ENCODE measurements at places on chromosomes 13 and 19.

GRCh38 chr19:6767357-6768235, at the start of gene SH2D3A:
Gene SH2D3A (minus strand): TSS chr19:6767435. CDS start chr19:6763748, 3,687 bp downstream.
- DNase-seq, result peak; percentile 91

GRCh38 chr13:67635754-67636153, 405.6 kb upstream of the PCDH9 start:
- no peak for DNase-seq

DNA sequence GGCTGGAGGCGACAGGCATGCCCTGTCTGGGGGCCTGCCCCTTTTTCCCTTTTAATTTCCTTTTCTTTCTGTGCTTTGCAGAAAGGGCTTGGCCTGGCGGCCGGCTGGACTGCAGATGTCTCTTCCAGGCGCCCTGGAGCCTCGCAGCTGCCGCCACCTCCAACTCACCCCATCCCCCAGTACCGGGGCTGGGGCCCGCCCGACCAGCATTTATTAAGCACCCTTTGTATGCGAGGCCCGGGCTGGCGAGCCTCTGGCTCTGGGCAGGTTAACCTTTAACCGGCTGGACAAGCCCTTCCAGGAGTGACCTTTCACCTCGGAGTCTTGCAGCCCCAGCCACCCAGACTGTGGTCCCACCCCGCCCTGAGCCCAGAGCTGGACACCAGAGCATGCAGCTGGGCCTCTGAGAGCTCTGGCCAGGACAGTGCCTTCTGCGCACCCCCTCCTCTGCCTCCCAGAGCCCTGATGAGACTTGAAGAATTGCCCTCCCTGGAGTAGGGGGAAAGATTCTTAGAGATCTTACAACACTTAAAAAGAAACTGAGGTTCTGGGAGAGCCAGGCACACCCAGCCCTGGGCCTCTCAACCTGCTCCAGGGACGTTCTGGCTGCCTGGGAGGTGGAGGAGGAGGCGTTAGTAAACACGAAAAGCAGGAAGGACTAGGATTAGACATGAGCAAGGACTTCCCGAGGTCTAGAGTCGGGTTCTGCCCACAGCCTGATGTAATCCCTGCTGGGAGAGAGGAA, 1.1 kb upstream of the NR2F6 start:
- no peak for DNase-seq

DNA sequence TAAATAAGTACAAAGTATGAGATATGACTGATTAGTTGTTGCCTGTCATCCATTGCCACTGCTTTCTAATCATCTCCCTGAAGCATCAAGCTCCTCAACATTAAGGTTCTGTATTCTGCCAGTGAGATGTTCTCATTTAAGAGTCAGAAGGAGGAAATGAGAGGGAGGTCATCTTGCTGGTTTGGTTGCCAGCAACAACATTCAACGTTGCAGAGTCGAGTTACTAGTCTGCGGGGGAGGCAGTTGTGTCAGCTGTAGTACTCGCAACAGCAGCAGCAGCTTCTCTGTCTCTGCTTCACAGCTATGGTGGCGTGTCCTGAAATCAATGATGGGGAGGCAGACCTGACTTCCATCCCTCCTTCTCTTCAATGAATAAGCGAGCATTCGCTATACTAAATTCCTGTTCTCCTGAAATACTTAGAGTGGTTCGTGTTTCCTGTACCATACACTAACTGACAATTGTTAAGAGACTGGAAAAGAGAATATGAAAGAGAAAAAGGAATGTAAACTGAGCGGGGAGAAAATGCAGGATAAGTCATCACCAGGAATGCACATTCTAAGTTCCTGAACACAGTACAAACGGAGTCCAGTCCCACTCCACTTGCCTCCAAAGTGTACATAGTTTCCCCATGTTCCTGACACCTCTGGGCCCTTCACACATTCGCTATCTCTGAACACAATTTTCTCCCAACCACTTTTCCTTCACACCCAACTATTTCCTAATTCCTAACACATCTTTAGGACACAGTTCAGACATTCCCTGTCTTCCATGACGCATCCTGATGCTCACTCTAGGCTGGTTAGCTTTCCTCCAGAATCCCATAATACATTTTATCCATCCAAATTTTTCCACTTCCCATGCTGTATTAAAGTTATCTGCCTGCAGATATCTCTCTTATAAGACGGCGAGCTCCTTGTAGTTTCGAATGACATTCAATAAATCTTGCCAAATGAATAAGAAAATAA, 263.0 kb downstream of the KLF12 start:
- no peak for DNase-seq

DNA sequence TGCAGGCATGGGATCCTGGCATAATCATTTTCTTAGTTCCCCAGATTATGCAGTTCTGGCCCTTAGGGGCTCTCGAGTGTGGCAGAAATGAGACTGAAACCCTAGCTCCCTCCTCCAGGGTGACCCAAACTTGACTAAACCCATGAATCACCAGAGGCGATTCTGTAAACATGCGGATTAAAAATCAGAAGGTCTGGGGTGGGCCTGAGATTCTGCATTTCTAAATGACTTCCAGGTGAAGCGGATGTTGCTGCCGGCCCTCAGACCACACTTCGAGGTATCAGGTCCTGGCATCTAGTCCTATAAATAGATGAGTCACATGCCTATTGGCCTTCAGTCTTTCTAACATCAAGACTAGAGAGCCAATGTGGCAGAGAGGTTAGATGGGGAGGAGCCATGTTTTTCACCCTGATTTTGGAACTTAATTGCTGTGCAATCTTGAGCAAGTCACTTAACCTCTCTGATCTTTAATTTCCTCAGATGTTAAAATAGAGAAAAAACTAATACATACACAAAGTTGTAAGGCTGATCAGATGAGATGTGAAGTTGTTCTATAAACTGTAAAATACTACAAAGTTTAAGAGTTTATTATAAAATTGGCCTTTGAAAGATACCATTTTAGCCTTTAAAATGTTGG, 431.2 kb downstream of the FOXO1 start:
- no peak for DNase-seq

DNA sequence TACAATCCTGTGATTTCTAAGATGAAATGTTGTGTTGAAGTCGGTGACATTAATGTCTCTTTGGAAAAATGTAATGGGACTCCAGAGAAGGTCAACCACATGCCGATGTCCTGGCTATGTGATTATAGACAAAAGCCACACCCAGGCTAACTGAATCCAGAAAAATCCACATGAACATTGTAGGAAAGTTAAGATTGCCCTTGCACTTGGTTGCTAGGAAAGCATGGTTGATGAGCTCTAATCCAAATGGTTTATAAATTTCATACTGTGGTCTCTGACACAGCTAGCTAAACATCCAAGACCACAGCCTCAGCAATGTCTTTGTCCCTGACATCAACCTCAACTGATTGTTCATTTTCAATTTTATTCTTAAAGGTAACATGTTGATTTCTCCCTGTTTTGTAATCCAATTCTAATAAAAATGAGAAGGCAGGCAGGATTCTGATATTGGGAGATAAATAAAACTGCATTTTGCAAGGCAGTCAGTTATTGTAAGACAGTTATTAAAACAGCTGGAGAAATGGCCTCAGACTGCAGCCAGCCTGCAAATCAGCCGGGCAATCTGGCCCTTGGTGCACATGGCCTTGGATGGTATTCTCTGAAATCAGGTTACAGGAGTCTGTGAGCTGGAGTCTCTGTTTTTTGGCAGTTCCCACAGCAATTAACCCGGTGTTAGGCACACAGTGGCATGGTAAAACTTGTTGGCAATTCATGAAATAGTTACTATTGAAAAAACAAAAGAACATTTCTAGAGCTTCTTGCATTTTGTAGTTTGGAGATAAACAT, 93.9 kb downstream of the STARD13 start:
- DNase-seq, result no peak

GRCh38 chr19:408441-408901, 476 bp downstream of the C2CD4C start:
- DNase-seq, result no peak

DNA sequence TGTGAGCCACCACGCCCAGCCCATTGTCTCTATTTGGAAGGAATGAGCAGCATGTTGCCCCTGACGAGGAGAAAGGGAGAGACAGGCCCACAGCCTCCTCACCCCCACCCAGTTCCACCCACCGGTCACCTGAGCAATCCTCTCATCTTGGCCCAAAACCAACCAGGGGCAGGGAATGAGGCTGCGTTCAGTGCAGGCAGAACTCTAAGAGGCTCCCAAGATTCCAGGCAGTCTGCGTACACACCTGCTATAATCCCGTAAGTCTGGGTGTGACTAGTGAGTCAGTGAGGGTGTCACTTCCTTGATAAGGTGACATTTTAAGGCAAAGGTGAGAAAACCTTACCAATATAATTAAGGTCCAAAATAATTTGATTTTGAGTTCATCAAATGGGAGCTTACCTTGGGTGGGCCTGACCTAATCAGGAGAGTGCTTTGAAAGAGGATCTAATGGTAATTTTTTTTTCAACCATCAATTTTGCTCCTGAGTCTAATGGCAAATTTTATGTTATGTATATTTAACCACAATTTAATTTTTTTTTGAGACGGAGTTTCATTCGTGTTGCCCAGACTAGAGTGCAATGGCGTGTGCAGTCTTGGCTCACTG, 26.9 kb upstream of the KLF2 start:
- no peak for DNase-seq

DNA sequence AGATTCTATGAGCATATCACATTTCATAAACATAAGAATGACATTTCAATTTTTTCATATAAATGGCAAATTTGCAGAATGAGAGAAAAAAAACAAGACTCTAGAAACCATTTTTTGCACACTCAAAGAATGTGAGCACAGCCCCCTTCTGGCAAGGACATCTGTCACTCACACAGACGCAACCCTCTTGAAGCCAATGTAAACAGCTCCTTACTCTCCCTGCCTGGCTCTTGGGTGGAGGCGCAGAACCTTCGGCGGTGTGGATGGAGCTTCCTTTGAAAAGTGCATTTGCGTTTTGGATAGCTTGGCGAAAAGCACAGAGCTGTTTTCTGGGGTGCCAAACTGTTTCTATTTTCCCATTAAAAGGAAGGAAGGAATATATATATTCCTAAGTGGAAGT, 367.6 kb upstream of the TSHZ3 start:
- DNase-seq, result no peak

DNA sequence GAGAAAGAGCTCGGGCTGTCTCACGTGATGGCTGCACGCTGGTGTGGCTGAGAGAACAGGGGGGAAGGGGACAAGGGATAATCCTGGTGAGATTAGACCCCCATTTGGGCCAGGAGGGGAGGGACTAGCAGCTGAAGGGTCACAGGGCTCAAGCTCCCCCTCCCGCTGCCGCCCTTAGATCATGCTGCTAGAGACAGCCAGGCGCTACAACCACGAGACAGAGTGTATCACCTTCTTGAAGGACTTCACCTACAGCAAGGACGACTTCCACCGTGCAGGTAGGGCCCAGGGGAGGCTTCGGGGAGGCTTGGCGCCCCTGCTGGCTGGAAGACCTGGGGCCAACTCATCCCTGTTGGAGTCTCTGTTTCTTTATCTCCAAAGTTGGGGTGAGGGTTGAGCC, 3.3 kb downstream of the NR1H2 start:
- no peak for DNase-seq

- no peak for DNase-seq
These were observed 63.4 kb downstream of the ZNF726 start for GRCh38 chr19:23978068-23978467.

- DNase-seq, result no peak
These were observed 5.6 kb downstream of the PTOV1 start for GRCh38 chr19:49856574-49857021.

DNA sequence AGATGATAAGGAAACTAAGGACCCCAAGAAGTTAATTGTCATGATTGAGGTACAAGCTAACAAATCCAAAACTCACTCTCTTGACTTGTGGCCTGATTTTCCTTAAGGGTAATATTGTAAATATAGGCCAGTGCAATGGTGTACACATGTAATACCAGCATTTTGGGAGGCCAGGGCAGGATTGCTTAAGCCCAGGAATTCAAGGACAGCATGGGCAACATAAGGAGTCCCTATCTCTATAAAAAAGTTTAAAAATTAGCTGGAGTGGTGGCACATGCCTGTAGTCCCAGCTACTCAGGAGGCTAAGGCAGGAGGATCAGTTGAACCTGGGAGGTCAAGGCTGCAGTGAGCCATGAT, 28.7 kb upstream of the GARRE1 start:
- no peak for DNase-seq

GRCh38 chr19:10432736-10433130, 12.4 kb downstream of the PDE4A start:
- no peak for DNase-seq

GRCh38 chr13:83722443-83722842, 159.8 kb downstream of the SLITRK1 start:
- no peak for DNase-seq

GRCh38 chr13:48662226-48662625, 8.5 kb downstream of the CYSLTR2 start:
- no peak for DNase-seq

GRCh38 chr13:43061496-43062280, 38.3 kb downstream of the DNAJC15 start:
- no peak for DNase-seq

GRCh38 chr13:84249463-84249862, 367.2 kb upstream of the SLITRK1 start:
- no peak for DNase-seq

GRCh38 chr13:30983431-30983830, 51.0 kb downstream of the TEX26 start:
- no peak for DNase-seq

GRCh38 chr19:38893341-38893771, 6.1 kb downstream of the SIRT2 start:
- DNase-seq, result no peak

DNA sequence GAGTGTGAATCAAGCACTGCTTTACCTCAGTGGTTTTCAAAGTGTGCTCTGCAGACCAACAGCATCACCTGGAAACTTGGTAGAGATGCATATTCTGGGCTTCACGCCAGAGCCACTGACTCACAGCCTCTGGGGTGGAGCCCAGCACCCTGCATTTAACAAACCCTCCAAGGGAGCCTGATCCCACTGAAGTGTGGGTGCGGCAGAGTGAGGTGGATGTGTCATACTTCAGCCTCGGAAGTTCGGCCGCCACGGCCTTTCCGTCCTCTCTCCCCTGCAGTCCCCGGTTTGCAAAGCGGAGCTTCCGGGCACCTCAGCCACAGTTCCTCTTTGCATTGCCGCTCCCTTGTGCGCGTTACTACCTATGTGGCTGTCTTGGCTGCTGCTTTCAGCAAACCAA, 33.3 kb upstream of the MICU2 start:
- DNase-seq, result no peak

DNA sequence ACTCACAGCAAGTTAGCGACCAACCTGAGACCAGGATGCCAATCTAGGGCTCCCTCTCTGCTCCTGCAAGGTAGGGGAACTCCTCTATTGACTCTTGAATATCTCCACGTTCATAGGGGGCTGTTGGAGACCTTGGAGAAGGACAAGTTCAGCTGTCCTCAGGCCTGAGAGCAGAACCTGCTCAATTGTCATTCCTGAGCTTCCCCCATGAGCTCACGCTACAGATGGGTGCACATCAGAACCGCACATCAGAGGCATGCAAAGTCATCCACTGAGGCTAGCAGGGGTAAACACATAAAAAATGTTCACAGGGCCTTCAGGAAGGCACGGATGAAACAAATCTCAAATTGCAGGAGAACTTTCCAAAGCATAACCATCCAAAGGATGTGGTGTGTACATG, 168.8 kb upstream of the ZNF507 start:
- DNase-seq, result no peak

GRCh38 chr13:47999973-48000372, 1.1 kb downstream of the SUCLA2 start:
- DNase-seq, result no peak

- DNase-seq, result no peak
These were observed 8.5 kb upstream of the MARCHF2 start for GRCh38 chr19:8404391-8405151.

GRCh38 chr13:63085851-63086250, 1670.2 kb upstream of the PCDH20 start:
- no peak for DNase-seq

GRCh38 chr13:99322297-99323103, 15.3 kb upstream of the GPR183 start:
- no peak for DNase-seq

All from activated CD8-positive, alpha-beta memory T cell treated with anti-CD3 and anti-CD28 coated beads for 4 hours (primary cell).